ENCODE measurements at places on chromosomes 5 and 9. TPM values are rescaled to one million over a fixed set of nuclear protein-coding genes. Genes with fewer than 3 reads are reported as not detected.

GRCh38 chr9:82456642-82457041 lies 468.1 kb downstream of the SPATA31D1 start:
- H3K27me3 ChIP-seq, result no peaks in the 10 kb centered on the region
- H3K4me3 ChIP-seq, result no peak overlapping the region
- peaks cover 5% of the 10 kb centered on the region for H3K4me1 ChIP-seq
- H3K36me3 ChIP-seq, result no peaks in the 10 kb centered on the region
- no peak for DNase-seq

Gene FOXD4
- 0.42 TPM for polyA plus RNA-seq

DNA sequence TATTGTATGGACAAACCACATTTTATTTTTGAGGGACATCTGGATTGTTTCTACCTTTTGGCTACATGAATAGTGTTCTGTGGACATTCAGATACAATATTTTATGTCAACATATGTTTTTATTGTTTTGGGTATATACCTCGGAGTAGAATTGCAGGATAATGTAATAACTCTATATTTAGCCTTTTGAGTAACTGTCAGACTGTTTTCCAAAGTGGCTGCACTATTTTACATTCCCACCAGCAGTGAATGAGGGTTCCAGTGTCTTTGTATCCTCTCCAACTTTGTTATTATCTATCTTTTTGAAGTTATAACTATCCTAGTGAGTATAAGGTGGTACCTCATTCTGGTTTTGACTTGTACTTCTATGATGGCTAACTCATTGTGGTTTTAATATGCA lies 11.0 kb downstream of the NDUFS4 start:
- DNase-seq, result no peak
- H3K27me3 ChIP-seq, result no peaks in the 10 kb centered on the region
- no peaks in the 10 kb centered on the region for H3K4me1 ChIP-seq
- no peaks in the 10 kb centered on the region for H3K36me3 ChIP-seq
- no peak overlapping the region for H3K4me3 ChIP-seq
- H3K27ac ChIP-seq, result no peak overlapping the region

DNA sequence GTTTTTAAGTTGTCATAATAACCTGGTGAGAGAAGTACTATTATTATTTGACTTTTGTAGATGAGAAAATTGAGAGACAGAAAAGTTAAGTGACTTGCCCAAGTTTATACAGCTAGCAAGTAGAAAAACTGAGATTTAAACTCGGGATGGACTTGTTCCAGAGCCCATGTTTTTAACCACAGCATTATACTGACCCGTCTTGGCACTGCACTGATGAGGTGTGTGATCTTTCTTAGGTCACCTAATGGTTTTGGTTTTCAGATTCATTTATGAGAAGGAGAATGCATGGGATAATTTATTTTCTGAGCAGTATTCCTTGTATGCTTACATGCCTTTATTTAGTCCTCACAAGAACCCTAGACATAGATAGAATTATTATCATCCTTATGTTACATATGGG lies 201.8 kb upstream of the CDKN2B start:
- H3K4me1 ChIP-seq, result no peaks in the 10 kb centered on the region
- no peak overlapping the region for H3K4me3 ChIP-seq
- no peaks in the 10 kb centered on the region for H3K27me3 ChIP-seq
- no peaks in the 10 kb centered on the region for H3K36me3 ChIP-seq
- no peak for DNase-seq

DNA sequence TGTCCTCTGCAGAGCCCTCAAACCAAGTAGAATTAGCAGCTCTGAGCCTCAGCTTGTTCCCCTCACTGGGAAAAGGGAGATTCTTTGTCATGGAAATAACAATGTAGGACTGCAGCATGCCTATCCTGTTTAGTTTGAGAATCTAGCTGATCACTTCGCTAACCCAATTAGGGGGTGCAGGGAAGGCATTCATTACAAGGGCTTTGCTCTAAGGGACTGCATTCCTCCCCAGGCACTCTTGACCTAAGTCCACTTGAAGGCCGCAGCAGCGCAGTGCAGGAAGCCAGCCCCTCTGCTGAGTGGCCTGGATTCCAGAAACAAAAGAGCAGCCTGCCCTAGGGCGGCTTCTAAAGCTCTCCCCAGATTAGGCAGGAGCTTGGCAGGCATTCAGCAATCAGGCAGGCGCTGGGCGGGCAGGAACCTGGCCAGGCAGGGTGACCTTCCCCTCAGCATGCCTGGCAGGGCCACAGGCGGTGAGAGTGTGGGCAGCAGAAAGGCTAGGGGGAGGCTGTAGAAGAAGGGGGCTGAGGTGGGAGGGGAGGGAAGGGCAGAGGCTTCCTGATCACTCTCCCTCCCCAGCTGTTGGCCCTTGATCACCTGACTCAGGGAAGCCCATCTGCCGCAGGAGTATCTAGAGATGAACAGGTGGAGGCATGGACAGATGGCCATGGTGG lies 24.8 kb downstream of the CCNJL start:
- no peak for DNase-seq
- H3K4me1 ChIP-seq, result peaks cover 28% of the 10 kb centered on the region
- H3K27ac ChIP-seq, result peak overlapping the region; percentile 54
- no peak overlapping the region for H3K4me3 ChIP-seq
- H3K36me3 ChIP-seq, result no peaks in the 10 kb centered on the region

Gene GM2A
- 18.7 TPM for polyA plus RNA-seq

DNA sequence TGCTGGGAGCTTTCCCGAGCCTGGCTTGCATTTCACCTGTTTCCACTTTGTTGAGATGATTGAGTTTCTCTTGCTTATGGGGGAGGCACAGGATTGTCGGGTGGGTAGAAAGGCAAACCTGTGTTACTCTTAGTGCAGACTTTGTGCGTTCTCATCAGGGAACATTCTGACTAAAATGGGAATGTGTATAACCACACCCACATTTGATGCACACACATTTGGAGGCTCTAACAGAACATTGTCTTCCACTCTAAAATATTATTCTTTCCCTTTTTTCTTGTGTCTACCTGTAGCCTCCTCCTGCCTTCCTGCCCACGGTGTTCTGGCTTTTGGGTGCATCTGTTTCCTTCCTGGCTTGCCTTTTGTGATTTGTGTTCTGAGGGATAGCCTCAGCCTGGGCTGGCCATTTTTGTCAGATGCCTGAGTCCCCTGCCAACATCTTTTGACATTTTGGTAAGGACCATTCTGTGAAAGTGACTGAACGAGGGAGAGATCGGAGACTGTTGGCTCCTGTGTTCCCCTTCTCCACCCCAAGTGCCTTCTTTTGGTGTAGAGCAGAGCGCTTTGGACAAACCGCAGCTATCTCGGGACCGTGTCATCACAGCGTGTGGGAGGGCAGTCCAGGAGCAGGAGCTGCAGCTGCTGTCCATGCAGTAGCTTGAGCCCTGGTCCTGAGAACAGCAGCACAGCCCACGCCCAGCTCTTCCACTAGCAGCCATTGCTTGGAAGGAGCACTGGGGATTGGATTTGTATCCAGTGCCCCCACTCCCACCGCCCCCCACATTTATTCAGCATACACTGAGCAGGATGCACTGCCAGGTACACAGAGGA lies 101.4 kb downstream of the ARHGAP26 start:
- H3K27me3 ChIP-seq, result no peaks in the 10 kb centered on the region
- peaks cover 66% of the 10 kb centered on the region for H3K4me1 ChIP-seq
- peak overlapping the region; percentile 49 for H3K27ac ChIP-seq
- no peaks in the 10 kb centered on the region for H3K36me3 ChIP-seq
